Stimulated activated naive CD8-positive, alpha-beta T cell treated with anti-CD3 and anti-CD28 coated beads, Interleukin-15, amount 100 ng/mL, for 72 hours (primary cell): ENCODE measurements at places on chromosomes 1 and 21.

DNA sequence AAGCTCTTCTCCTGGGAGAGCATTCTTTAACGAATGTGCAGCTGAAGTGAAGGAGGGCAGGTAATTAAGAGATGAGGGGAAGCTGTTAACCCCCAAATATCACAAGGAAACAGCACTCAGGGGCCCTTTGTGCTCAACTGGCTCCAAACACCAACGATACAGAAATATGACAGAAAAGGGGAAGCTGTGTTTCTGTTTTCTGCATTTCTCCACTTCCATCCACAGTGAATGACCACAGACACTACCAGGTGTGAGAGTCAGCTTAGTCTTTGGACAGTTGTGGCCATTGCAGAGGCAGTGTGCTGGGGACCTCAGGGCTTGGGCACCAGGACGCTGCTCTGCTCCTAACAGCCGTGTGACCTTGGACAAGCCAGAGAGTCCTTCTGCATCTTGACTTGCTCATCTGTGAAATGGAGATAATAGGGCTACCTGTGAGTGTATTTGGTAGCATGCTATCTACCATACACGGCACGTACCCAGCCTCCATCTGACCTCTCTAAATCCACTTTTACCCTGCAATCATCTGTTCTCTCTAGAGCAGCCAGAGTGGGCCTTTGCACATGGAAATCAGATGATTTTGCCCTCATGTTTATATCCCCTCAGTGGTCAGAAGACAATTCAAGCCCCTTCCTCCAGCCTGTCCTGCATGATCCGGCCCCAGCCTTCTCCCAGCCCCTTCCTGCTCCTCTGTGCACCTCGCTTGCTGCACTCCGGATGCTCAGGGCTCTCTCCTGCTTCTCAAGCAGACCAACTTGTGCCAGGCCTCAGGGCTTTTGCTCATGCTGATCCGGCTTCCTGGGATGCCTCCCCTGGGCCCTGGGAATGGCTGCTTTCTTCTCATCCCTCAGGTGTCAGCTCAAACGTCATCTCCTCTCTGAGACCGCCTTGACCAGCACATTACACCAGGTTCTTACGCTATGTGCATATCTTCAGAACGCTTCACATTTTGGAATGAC is 4.7 kb upstream of the TINAGL1 start:
- DNase-seq = no peak

- DNase-seq = no peak
Measured at GRCh38 chr1:101119289-101119688, 93.7 kb upstream of the DPH5 start.

DNA sequence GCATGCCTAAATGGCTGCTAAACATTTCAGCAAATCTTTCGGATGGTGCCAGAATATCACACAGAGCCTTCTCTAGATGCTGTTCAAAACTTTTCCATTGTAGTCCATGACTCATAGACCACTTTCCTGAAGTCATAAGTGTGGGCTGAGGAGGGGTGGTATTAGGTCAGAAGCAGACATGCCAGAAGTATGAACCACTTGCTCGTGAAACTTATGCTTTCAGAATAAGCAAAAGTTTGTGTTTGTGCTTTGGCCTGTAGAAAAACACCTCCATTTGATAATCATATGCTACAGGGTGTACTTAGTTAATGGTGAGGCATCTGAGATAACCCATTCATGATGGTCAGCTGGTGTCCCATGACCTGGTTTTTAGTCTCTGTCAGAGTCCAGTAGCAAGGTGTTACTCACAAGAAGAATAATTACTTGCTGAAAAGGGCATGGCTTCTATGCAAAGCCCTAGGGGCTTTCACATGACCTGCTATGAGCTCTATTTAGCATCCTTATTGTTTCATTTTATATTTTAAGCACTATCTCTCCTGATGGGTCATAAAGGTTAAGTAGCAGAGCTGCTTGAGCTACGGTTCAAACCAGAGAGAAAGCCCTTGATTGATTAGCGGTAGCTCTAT is 183.1 kb upstream of the IVNS1ABP start:
- peak; percentile 12 for DNase-seq

- no peak for DNase-seq
Measured at GRCh38 chr1:232511172-232511571, 118.8 kb downstream of the SIPA1L2 start.

DNA sequence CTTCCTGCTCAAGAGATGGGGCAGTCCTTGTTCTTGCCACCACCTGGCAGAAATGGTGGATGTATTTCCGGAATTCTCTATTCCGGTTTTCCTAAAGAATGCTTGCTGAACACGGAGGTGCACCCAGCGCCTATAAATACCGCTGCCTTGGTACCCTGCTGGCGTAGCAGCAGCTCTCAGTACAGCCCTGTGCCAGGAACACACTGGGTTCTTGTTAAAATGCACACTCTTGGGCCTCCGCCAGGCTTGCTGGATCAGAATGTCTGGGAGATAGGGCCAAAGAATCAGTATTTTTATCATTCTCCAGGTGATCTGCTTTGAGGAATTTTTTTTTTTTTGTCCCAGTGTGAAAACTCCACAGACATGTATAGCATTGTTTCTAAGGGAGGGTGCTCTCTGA is 54.2 kb downstream of the IGSF5 start:
- DNase-seq = no peak

DNA sequence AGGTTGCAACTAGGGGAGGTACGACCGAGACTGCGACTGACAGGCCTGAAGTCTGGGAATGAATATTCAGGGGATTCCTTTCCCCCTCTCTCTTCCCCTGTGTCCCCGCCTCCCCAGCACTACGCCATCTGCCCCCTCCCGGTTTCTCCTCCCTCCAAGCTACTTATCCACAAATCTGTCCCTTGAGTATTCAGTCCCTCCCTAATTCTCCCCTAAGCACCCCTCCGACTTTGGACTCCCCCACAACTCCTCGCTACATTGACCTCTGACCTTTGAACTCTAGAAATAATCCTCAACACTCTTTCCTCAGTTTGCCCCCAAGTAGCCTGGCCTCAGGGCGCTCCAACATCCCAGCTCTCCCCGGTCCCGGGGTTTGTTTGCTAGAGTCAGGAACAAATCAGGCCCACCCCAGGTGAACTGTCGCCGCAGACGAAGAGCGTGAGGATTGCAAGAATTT is 393 bp downstream of the LYSMD1 start:
- DNase-seq = no peak

- DNase-seq = peak; percentile 53
Measured at GRCh38 chr1:227946624-227947385, 927 bp downstream of the WNT9A start.

- DNase-seq = no peak
Measured at GRCh38 chr1:241767737-241768136, 80.3 kb upstream of the EXO1 start.

DNA sequence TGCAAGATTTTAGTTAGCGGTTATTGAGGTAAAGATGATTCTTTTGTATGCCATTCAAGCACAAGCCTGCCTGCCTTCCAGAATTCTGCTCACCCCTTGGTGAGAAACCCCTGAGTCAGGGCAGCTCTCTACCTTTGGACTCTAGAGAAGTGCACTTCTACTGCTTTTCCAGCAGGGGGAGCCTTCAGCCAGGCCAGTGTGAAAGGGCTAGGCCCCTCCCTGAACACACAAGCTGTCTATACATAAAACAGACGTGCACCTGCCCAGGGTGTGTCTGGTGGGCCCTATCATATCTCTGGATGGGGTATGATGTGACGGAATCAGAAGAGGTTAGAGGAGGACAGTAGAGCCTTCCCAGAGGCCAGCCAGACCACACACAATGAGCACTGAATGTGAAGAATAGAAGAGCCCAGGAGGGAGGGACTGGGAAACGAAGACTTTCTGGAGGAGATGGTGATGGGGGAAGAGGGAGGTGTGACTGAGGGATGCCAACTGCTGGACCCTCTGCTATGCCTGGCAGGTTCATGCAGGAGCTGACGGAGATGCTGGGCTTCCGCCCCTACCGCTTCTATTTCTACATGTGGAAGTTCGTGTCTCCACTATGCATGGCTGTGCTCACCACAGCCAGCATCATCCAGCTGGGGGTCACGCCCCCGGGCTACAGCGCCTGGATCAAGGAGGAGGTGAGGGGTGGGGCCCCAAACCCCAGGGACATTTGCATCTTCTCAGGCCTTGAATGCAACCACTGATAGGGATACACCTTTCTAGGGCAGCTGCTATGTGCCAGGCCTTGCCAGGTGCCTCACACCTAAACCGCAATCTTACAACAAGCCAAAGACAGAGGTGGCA is 13.0 kb upstream of the KCNC4 start:
- DNase-seq = peak; percentile 55

DNA sequence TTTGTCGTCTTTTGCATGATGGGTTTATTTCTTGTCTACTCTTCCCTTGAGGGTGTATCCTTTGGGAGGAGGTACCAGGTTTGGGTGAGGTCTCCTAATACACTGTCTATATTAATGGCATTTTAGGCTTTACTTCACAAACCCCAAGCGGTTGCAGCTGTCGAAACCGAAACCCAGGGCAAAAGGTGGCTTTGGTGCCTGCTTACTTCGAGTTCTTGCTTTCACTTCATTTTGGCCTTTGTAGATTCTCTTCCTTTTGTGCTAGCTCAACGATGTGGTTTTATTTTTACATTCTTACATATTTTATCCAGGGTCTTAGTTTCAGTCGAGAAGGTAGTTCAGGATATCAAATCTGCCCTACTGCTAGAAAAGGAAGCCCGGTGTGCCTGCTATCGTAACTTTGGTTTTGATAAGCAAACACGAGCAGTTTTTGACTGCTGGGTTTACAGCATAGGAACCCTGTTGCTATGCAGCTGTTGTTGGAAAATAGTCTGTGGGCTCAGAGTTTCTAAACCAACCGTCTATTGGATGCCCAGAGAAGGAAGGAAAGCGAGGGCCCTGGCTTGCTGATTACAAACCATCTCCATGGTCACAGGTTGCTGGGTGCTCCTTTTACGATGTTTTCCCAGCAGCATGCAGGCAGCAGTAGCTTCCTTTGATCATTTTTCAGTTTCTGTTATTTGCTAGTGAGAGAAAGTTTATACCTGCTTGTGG is 9.8 kb upstream of the TSPAN2 start:
- peak; percentile 72 for DNase-seq

DNA sequence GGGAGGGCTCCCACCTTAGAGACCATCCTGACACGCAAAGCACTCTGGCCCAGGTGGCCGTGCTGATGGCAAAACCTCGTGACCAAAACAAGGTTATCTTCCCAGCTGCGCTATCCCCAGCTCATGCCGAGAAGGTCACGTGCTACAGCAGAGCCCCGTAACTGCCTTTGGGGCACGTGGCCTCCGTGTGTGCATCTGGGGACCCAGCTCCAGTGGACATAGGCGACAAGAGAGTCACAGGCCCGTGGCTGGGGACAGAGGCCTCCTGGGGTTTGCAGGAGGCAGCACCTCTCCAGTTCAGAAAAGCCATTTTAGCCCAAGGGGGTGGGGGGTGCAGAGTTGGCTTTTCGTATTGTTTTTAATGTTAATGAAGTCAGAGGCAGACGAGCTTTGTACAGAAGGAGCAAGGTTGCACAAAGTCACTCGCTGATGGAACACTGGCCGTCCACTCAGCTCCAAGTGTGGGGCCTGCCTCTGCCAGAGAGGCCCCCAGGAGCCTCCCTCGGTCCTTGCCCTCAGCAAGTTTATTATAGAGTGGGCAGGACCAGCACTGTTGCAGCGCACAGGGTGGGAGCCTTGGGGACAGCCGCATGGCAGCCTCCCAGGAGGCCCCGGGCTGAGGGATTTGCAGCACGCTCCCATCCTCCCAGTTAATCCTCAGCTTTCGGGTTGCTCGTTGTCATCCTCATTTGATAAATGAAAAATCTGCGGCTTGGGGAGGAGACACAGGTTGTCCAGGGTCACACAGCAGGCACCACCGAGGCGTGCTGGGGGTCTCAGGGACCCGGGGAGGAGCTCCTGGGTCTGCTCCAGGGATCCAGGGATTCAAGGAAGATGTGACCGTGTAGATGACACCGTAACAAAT is 8.0 kb upstream of the PDE9A start:
- no peak for DNase-seq

- DNase-seq = no peak
Measured at GRCh38 chr1:185404907-185405568, 88.0 kb upstream of the IVNS1ABP start.

- DNase-seq = no peak
Measured at GRCh38 chr1:154751690-154752089, 118.4 kb downstream of the KCNN3 start.

DNA sequence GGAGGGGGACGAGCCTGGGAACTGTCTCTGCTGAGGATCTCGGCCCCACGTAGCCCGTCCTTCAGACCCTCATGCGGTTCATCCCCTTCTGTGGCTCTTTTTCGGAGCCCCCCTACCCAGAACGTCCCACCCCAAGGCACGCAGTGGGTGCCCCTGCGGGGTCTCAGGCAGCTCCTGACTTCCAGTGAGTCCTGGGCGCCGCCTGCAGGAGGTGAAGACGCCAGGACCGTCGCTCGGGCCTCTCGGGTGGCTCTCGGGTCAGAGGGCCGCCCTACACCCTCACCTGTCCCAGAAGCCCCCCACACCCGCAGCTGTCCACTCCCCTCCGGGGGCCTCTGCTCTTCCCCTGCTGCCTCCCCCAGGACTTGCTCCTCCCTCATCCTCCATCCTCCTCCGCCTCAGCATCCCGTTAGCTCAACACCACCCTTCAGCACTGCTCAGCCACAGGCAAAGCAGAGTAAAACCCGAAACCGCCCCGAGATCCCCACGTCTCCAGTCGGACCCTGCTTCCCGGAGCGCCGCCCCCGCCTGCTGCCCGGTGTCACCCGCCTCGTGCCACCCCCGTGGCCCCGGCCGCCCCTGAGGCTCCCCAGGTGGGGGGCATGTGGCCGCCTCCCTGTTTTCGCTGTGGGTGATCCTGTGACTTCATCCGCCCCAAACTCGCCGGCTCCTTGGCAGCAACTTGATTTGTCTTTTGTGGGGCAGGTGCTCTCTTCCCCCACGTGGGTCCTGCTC is 13.3 kb upstream of the POFUT2 start:
- no peak for DNase-seq

- DNase-seq = no peak
Measured at GRCh38 chr1:32885676-32886003, 651 bp upstream of the HPCA start.

DNA sequence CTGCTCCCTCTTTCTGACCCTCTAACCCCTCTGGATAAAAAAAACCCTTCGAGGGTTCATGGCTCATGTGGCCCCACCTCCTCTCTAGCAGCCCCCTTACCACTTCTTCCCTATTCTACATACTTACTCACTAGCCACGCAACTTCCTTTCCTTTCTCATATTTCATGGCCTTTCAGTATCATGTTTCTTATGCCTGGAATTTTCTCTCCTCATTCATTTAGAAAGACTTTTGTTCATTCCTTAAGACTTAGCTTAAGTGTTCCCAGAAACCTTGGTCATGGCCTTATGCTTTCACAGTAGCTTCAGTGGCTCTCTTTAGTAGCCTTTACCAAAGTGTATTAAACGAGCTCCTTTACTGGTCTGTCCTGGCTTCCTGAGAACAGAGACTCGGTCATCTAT is 6.1 kb downstream of the ACP6 start:
- DNase-seq = no peak

DNA sequence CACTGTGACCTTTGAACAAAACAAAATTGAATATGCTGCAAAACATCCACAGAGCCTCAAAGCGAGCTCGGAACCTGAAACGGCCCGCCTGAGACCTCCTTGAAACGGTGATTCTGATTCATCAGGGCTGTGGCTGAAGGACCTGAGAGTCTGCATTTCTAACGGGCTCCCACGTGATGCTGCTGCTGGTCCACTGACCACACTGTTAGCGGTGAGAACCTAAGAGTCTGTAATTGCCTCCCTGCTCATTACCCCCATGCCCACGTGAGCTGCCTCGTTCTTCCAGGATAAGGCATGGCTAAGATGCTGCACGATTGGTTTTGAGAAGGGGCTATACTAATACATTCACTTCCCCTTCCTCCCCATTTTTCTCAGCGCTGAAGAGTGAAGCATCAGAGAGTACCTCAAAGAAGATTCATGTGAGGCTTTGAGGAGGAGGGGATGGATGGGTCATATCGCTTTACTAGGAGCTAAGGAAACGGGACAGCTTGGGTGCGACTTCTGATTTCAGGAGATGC is 9.7 kb downstream of the TLR5 start:
- DNase-seq = no peak
